ENCODE measurements at places on chromosomes 11 and 22.

- no peak for DNase-seq
Observed at GRCh38 chr22:19619144-19620009, 94.9 kb upstream of the SEPTIN5 start.

DNA sequence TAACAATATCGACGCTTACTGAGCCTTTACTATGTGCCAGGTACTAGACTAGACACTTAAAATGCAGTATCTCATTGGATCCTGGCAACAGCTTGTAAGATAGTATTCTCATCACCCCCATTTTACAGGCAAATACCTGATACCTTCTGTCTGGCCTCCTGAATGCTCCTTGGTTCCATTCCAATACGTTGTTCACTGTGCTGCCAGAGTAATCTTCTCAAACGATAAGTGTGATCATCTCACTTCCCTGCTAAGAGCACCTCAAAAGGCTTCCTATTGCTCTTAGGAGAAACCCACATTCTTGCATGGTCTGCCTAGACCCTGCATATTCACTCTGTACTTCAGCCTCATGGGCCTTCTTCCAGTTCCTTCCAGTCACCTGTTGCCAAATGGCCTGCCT is 1.3 kb upstream of the NRIP3 start:
- DNase-seq: no peak

DNA sequence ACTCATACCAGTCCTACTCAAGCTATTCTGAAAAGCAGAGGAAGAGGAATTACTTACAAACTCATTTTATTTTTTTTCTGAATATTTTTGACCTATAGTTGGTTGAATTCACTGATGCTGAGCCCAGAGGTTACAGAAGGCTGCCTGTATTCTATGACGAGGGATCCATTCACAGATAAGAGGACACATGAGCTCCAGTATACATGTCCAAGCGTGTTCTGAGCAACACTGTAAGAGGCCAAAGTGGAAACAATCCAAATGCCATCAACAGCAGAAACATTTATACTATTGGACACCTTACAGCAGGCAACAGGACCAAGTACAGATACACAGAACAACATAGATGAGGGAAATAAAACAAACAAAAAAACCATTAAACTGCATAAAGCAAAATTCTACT is 10.3 kb downstream of the KDM4E start:
- no peak for DNase-seq

GRCh38 chr22:47190276-47190956 is 428.0 kb downstream of the TBC1D22A start:
- DNase-seq: peak; percentile 43

DNA sequence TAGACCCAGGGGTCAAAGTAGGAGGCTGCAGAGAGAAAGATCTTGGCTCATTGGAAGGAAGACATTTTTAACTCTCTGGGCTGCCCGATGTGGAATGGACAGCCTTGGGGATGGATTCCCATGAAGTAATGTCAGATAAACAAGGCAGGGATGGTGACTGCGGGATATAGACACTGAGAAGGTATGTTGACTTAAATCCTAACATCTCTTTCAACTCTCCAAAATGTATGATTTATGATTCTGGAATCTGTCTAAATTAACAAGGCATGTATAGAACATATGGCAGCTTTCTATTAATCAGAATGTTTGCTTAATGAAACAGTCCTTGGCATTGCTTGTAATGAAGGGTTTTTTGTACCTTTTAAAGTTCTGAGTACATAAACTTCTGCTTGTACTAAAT is 56.1 kb upstream of the VSTM5 start:
- no peak for DNase-seq

DNA sequence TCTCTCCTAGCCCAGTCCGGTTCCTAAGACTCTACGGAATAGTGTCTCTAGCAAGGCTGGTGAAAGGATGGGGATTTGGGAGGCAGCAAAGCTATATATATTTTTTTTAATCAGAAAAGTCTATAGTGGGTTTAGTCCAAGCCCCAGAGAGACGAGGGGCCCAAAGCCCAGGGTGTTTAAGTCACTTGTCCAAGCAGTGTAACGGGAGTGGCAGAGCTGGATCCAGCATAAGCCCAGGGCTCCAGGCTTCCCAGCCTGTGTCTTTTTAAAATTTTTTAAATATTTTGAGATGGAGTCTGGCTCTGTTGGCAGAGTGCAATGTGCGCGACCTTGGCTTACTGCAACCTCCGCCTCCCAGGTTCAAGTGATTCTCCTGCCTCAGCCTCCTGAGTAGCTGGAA is 6.8 kb downstream of the GRIK4 start:
- DNase-seq: no peak

- no peak for DNase-seq
Observed at GRCh38 chr11:64633555-64634159, 42.6 kb downstream of the SLC22A12 start.

GRCh38 chr11:43555816-43556611 is 124.5 kb upstream of the HSD17B12 start:
- no peak for DNase-seq

GRCh38 chr22:20111045-20111688 is 4.7 kb upstream of the RANBP1 start:
- DNase-seq: peak; percentile 72

- peak; percentile 66 for DNase-seq
Observed at GRCh38 chr11:100785148-100785983, 98.3 kb downstream of the ARHGAP42 start.

GRCh38 chr11:112315057-112315720 is 54.5 kb upstream of the PLET1 start:
- no peak for DNase-seq

GRCh38 chr11:112999520-112999919 is 38.3 kb downstream of the NCAM1 start:
- no peak for DNase-seq

- DNase-seq: peak; percentile 36
Observed at GRCh38 chr11:19607656-19608360, 104.8 kb upstream of the NAV2 start.

GRCh38 chr11:5891216-5891800 is 1.7 kb upstream of the OR52E5 start:
- DNase-seq: no peak

DNA sequence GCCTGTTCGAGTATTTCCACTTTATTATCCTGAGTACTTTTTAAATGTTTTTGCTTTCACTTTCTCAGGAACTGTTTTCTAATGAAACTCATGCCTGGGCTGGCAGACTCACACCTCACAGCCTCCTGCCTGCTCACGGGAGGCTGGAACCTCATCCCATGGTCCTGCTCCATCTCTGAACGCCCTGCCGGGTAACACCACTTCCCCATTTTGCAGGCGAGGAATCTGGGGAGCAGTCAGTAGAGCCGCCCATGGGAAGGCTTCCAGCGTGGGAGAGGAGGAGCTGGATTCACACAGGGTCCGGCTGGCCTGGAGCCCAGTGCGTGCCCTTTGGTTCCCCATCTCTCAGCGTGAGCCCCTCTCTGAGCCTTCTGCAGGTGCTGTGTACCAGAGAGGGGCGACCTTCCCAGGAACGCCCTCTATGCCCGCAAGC is 53.6 kb downstream of the SCUBE1 start:
- DNase-seq: no peak

GRCh38 chr11:502288-503178 is 4.5 kb downstream of the RNH1 start:
- DNase-seq: peak; percentile 49

GRCh38 chr22:44202261-44202789 is 21.6 kb downstream of the PARVG start:
- DNase-seq: no peak

GRCh38 chr11:24688981-24689380 is 192.1 kb downstream of the LUZP2 start:
- DNase-seq: no peak

DNA sequence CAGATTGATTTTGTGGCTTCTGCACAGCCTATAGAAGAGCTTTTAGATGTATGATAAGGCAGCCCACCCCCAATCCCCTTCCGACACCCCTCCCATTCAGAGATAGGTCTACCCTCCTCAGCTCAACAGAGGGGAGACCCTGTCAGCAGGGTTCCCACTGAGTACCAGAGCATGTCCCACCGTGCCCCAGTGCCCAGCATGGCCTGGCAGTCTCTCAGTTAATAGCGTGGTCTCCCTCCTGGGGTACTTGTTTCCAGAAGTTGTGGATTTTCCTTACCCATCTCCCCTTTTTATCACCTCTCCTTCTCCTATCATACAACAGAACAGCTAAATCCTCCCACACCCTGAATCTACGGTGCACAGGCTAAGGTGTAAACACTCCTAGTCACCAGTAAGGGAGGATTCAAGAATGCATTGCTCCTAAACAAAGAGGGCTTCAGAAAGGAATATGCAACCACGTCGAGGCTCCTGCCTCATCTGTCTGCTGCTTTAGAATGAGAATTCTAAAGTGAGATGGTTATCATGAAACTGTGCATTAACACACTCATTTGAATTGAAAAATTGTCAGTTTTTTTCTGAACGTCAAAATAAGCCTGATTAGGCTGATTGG is 6.7 kb downstream of the PLAAT2 start:
- no peak for DNase-seq

GRCh38 chr11:121300972-121301699 is 8.6 kb downstream of the SC5D start:
- DNase-seq: no peak

GRCh38 chr11:117646411-117646810 is 150.6 kb downstream of the DSCAML1 start:
- DNase-seq: no peak

GRCh38 chr11:49432242-49432848 is 223.9 kb upstream of the FOLH1 start:
- no peak for DNase-seq

DNA sequence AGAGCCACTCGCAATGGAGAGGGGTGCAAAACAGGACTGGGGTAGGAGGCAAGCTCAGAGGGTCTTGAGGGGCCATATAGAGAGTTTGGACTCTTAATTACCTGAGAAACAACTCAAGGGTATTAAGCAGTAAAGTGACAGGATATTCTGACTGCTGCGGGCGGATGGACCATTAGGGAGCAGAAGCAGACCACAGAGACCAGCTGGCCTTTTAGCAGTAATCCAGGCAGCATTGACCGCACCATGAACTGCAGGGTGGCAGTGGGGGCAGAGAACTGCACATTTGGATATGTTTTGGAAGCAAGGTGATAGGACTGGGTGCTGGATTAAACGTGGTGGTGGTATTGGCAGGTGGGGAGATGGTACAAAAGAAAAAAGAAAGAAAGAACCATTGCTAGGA is 125.3 kb downstream of the DBX1 start:
- no peak for DNase-seq

GRCh38 chr11:20110908-20111669 is 49.2 kb downstream of the DBX1 start:
- peak; percentile 92 for DNase-seq

DNA sequence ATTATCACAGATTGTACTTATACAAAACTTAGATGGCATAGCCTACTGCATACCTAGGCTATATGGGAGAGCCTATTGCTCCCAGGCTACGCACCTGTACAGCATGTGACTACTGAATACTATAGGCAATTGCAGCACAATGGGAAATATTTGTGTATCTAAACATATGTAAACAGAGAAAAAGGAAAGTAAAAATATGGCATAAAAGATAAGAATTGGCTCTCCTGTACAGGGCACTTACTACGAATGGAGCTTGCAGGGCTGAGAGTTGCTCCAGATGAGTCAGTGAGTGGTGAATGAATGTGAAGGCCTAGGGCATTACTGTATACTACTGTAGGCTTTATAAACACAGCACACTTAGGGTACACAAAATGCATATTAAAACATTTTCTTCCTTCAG is 13.2 kb downstream of the APOL6 start:
- DNase-seq: no peak

DNA sequence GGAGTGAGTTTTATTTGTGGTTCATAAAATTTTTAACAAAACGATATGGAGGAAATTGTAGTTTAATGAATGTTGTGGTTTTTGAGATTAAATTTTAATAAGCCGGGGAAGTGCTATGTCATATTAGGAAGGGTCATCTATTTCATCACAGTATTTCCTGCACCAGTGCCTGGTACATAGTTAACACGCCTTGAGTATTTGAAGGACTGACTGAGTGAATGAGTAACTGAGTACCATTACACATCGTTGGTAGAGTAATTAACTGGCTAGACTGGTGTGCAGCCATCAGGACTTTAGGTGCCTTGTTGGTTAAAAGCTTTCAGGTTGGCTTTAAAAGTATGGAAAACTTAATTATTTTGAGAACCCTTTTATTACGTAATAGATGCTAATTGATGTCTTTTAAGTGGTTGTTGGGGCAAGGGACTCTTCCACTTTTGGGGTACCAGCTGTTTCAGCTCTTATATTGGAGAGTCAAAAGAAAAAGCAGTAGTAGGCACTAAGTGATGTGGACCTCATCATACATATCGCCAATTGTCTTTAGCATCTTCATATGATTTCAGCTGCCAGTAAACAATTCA is 101.8 kb downstream of the DDX10 start:
- no peak for DNase-seq

DNA sequence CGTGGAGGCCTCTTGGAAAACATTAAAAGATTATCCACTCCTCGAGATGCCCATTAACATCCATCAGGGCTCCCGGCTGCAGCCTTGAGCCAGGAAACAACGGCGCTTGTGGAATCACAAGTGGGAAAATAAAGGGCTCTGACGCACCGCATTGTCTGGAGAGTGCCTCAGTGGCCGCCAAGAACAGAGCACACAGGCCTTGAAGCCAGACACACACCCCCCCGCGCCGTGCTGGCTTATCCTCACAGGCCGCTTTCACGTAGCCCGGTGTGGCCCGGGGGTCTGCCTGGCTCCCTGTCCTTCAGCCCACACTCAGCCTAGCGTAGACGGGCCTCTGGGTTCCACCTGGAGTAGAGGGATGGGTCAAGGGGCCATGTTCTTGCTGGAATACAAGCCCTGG is 1020.5 kb downstream of the BRD1 start:
- DNase-seq: peak; percentile 42

DNA sequence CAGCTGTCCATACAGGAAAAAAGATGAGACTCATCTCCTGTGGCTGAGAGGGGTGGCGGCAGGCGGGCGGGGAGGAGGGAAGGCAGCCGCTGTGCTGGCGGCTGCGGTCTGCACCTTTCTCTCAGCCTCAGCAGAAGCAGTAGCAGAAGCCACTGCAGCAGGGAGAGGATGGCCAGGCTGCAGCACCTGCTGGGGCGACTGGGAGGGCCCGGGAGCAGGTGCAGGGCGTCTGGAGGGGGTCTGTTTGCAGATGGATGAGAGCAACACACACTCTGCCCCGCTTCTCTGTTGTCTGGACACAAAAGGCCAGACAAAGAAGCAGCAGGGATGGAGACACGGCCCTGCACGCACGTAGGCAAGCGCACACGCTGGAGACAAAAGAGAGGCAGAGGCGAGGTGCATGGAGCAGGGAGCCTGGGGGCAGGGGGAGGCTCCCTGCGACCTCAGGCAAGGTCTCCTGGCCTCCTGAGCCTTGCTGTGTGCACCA is 9.3 kb upstream of the MIAT start:
- peak; percentile 72 for DNase-seq

Measured in islet precursor cell (in vitro differentiated cells).